ENCODE measurements at places on chromosomes 12 and 14.

GRCh38 chr12:47904713-47905709, at the start of gene VDR:
TSS of gene VDR (minus strand) at chr12:47904994. CDS start at chr12:47879113, 25,881 bp downstream.
- peak; percentile 86 for DNase-seq

- no peak for DNase-seq
These were observed 3.2 kb downstream of the CRIP2 start for GRCh38 chr14:105477660-105478397.

GRCh38 chr12:105983622-105984320, 155.0 kb downstream of the NUAK1 start:
- no peak for DNase-seq

GRCh38 chr12:15011162-15011561, 38.3 kb downstream of the PDE6H start:
- no peak for DNase-seq

DNA sequence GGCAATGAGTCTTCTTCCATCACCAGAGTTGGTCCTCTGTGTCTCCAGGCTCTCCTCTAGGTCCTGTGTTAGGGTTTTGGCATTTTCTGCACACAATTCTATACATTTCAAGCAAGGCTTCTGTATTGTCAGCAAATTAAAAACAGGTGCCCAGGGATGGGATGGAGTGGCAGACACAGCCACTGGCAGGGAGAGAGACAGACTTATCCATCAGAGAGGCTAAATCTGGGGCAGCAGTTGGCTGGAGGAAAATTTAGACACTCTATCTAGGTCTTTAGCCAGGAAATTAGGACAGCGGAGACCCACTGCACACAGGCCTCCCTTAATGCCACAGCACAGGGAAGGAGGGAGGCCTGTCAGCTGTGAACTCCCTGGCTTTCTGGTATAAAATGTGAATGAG, 20.2 kb downstream of the PLEKHD1 start:
- no peak for DNase-seq

DNA sequence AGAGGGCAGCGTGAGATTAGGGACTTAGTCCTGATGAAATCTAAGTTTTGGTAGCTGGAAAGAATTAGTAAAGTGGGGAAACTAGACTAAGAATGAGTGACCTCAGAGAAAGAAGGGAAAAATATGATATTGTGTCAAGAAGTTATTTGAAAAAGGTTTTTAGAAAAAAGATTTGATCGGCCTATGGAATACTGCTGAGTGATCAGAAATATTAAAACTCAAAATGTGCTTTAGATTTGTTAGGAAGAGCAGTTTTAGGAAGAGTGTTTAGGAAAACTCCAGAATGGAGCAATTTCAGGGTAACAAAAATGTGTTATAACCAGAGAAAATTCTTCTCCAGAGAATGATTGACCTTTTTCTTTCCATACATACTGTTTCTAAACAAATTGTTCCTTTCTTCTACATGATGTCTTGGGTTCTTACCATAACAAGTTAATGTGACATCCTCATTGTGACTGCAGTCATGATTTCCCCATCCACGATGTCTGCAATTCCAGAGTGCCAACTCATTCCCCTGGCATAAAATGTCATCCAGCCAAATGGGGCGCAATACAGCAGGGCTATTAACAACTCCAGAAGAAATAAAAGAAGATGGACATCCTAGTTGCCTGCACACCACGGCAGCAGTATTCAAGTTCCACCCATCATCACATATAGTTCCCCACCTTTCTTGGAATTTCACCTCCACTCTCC, 11.8 kb downstream of the CD163L1 start:
- DNase-seq, result no peak

- DNase-seq, result no peak
These were observed 243.1 kb upstream of the FOXN3 start for GRCh38 chr14:89660166-89660565.

GRCh38 chr12:46908236-46908935, 82.6 kb upstream of the SLC38A4 start:
- no peak for DNase-seq

GRCh38 chr12:128727461-128727860, 96.3 kb downstream of the SLC15A4 start:
- no peak for DNase-seq

- no peak for DNase-seq
These were observed 1.7 kb downstream of the TPCN1 start for GRCh38 chr12:113222730-113223531.

DNA sequence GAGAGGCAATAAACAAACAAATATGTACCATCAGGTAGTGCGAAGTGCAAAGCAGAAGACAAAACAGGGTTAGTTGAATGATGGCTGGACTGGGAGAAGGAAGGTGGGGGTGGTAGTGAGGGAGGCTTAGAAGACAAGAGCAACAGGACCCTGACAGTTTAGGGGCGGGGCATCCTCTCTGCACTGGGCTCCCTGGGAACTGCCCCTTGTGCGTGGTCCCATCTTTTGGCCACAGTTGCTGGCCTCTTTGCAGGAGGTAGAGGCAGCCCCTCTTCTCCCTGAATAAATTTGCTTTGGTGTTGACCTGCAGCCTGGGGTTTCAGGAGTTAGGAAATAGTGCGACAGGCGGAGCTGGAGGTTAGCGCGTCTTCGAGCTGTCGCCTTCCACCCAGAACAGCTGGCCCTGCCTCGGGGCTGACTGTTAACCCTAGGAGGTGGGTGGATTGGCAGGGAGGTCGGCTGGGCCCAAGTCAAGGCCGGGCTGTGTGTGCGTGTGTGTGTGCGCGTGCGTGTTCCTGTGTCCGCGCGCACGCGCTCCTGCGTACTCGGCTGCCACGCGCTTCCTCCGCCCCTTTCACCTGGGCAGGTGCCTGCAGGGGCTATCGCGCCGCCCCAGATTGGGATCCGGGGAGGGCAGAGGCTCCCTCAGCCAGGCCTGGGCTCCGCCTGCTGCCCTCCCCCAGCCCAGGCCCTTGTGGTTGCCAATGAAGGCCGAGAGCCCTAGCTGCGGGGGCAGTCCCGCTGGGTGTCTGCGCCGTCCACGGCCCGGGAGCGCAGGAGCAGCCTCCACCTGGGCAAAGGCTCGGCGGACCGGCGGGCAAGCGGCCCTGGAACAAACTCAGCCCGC, 180.8 kb downstream of the ADCK1 start:
- DNase-seq, result no peak

DNA sequence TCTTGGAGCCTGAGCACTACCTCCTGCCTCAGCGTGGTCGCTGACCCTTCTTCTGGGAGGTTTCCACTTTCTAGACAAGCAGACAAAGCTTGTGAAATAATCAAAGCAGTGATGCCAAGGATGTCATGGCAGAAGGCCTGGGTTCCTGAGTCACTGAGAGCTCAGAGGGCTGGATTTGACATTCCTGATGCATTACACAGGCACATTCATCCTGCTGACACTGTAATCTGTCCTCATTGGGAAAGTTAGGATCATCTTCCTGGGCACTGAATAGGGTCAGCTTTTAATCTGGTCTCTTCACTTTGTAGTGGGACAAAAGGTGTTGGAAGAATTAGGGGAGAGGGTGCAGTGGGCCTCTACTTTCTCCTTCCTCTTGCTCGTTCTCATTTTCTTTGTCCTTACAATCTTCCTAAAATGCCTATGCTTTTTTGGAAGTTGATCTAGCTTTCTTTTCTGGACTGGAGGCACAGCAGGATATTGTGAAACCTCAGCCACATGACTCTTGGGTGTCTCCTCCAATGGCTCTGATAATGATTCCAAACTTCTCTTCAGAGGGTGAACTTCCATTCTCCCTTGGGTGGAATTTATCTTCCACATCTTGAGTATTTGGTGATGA, 29.6 kb downstream of the EEA1 start:
- no peak for DNase-seq
